G401 (cell line): ENCODE measurements at places on chromosomes 4 and X. TPM values are rescaled to one million over a fixed set of nuclear protein-coding genes. Genes with fewer than 3 reads are reported as not detected.

DNA sequence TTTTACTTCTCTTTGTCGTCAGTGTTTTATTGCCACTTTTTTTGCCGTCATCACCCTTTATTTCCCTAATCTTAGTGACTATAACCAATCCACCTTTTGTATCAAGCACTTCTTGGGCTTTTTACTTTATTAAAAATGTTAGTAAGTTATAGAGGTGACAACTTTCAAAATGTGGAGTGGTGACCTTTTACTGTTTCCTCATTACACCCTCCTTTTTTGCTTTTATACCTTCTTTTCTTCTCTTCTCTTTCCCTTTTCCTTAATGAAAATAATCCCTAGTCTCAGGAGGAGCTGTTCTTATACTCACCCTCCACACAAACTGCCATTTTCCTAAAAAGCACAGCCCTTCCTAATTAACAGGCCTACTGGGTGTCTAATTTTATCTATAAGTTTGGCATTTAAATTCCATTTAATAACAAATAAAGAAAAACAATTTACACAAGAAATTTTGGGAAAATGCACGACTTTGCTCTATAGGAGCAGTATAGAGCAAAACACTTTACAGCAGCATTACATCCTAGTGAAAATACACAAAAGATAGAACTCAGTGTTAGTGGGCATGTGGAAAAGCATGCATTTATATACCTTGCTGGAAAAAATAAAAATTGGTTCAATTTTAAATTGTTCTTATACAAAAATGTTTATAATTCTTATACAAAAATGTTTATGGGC, 27.3 kb downstream of the BBS12 start:
- no peak for DNase-seq

GRCh38 chr4:41189076-41189475, 25.3 kb downstream of the APBB2 start:
- DNase-seq: no peak

GRCh38 chr4:24686866-24687692, 102.7 kb upstream of the DHX15 start:
- no peak for DNase-seq

Gene DMP1
- not detected in 2 replicates for total RNA-seq

Gene ERCC6L
- total RNA-seq: 7.6 and 9.4 TPM in 2 replicates
